ENCODE measurements at places on chromosomes 3 and 15.
A peak's percentile ranks its signal among the peaks of the same experiment; 100 is the strongest.

GRCh38 chr3:177440456-177441104, 243.3 kb upstream of the TBL1XR1 start:
- no peak for DNase-seq

DNA sequence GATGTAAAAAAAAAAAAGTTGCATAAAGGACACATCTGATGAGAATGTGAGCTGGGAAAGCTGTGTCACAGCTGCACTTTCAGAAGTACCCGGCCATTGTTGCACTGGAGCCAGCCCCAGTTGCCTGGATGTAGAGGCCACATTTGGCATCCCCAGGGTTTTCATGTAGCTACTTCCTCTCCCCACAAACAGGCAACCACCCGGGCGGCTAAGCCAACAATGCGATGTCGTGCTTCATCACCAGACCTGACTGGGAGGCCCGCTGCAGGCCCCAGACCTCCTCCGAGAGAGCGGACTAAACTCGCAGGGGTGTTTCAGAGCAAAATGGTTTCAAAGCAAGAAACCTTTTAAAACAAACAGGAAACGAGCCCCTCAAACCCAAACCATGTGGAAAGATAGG, 142.3 kb downstream of the TMCO5A start:
- no peak for DNase-seq

DNA sequence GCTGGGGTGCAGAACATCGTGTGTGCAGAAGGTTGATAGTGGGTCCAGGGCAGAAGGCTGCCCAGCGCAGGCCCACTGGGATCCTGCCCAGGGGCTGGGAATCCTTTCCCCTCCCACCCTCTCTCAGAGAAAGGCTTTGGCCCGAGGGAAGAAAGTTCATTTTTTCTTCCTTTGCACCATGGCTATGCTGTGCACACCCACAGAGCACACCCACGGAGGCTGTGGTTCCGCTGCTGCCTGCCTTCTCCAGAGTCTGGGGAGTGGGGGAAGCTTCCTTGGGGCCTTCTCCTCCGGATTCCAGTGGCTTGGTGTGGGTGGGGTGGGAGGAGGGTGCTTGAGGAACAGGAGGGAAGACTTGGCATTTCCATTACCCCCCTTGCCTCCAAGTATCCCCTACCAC, 7.0 kb upstream of the PRKCD start:
- no peak for DNase-seq

DNA sequence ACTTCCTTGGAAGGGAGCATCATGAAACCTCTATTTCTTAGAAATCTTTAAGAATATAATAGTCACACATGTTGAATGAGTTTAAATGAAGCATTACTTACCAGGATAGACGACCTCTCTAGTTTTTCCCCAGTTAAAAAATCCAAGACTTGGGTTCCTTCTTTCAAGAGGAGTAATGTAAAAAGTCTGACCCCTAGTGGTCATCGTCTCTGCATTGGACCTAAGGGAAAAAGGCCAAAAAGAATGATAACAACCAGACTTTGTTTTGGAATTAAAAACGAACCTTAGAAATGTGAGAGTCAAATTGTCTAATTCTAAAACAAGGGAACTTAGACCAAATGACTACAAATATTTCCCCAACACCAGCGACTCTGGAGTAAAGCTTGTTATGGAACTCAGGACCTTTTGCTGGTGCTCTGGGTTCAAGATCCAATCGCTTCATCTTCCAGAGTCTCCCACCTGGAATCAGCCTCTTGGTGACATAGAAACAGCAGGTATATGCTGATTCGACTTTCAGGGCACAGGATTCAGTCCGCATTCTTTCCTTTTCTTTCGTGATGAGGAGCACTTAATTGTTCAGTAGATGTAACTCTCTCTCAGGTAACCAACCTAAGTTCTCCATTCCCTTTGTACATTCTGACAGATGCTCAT, 214.8 kb upstream of the TPRG1 start:
- DNase-seq = no peak

DNA sequence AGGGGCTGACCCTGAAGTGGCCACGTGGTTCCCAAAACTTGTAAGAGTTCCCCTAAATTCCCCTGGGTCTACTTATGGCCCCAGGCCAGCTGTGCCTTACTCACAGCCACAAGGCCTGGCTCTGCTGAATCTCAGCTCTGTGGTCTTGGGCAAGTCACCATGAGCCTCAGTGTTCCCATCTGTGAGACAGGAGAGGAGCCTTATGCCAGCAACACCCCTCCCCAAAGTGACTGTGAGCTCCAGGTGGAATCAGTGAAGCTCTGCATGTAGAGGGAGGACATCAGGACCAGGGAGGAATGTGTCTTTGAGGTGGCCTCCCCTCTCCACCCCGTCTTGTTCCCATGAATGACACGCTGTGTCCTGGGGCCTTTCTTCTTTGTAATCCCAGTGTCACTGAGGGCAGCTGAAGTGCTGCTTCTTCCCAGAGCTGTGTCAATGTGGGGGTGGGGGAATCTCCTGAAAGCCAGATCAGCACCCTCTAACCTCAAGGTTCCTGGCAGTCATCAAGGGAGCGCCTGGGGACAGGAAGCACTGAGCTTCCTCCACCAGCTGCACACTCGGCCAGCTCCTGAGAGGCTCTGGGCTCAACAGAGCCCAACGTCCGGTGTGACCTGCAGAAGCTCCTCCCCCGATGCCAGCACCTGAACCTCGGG, 258.9 kb downstream of the UACA start:
- no peak for DNase-seq

DNA sequence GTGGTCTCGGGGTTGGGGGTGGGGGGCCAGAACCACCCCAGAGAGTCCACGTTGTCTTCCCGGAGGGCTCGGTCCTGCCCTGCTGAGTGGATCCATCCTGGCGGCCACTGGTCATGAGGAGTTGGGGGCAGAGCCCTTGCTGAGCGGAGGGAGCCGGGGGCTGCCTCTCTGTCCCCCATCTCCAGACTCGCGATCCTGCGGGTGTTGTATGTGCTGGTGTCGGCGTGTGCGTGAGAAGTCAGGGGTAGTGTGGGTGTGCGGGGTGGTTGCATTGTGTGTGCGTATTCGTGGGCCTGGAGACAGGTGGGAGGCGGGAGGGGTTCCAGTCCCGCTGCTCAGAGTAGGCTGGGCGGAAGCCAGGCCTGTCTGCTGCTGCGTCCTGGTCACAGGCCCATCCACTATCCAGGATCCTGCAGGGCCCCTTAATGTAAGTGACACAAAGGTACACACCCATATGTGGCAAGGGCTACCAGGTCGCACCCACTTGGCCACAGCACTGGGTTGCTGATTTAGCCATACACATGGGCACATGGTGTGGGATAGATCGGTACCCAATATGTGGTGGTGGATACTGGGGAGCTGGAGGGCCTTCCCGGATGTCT, 30.7 kb downstream of the NBEAL2 start:
- peak; percentile 30 for DNase-seq

- DNase-seq = no peak
Observed at GRCh38 chr15:66080717-66081398, 172.7 kb downstream of the MEGF11 start.

- no peak for DNase-seq
Observed at GRCh38 chr15:27977696-27978095, 121.4 kb downstream of the OCA2 start.

- no peak for DNase-seq
Observed at GRCh38 chr15:62644216-62644888, 398.2 kb upstream of the TPM1 start.

GRCh38 chr3:128402319-128402718, 64.4 kb downstream of the DNAJB8 start:
- DNase-seq = no peak

DNA sequence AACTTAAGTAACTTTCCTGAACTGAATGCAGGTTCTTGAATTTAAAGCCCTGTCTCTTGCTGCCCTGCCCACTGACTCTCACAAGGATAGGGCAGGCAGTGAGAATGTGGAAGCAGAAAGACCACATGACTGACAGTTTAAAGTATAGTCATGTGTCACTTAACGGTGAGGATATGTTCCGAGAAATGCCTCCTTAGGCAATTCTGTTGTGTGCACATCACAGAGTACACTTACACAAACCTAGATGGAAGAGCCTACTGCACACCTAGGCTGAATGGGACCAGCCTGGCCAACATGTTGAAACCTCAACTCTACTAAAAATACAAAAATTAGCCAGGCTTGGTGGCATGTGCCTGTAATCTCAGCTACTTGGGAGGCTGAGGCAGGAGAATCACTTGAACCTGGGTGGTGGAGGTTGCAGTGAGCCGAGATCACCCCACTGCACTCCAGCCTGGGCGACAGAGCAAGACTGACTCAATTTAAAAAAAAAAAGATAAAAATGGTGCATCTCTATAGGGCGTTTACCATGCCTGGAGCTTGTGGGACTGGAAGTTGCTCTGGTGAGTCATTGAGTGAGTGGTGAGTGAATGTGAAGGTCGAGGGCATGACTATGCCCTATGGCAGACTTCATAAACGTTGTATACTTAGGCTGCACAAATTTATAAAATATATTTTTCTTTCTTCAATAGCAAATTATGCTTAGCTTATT, 18.9 kb upstream of the COPG1 start:
- DNase-seq = no peak

- no peak for DNase-seq
Observed at GRCh38 chr15:68124700-68125099, 70.6 kb downstream of the PIAS1 start.

DNA sequence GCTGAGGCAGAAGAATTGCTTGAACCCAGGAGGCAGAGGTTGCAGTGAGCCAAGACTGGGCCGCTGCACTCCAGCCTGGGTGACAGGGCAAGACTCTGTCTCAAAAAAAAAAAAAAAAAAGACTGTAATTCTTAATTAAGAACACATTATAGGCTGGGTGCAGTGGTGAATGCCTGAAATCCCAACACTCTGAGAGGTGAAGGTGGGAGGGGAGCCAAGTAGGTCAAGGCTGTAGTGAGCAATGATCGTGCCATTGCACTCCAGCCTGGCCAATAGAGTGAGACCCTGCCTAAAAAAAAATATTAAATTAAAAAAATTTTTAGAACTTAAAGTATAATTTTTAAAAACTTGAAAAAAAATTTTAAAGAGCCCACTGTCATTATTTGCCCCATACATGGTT, 13.4 kb upstream of the ARPIN start:
- DNase-seq = no peak

- DNase-seq = no peak
Observed at GRCh38 chr3:157872902-157873301, 233.3 kb downstream of the SHOX2 start.

GRCh38 chr3:27666272-27666671, 55.9 kb downstream of the EOMES start:
- no peak for DNase-seq
